T47D (cell line): ENCODE measurements at places on chromosomes 1 and 21.

- peak; percentile 75 for DNase-seq
Observed at GRCh38 chr1:35660581-35661473, 19.5 kb upstream of the PSMB2 start.

- DNase-seq = no peak
Observed at GRCh38 chr1:2477791-2478499, 1.9 kb downstream of the PLCH2 start.

DNA sequence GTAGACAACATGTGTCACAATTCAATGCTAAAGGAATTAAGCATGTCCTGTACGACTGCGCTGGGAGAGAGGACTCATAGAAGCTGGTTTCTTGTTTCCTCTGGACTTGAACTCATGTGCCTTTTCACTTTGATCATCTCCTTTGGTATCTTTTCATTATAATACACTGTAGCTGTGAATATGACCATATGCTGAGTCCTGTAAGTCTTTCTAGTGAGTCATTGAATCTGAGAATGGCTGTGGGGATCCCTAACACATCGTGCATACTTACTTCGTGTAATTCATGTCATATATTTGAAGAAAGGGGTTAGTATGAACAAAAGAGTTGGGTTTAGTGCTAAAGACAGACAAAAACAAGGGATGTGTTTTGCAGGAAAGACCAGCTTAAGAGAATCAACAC, 148.1 kb upstream of the RUNX1 start:
- DNase-seq = no peak

DNA sequence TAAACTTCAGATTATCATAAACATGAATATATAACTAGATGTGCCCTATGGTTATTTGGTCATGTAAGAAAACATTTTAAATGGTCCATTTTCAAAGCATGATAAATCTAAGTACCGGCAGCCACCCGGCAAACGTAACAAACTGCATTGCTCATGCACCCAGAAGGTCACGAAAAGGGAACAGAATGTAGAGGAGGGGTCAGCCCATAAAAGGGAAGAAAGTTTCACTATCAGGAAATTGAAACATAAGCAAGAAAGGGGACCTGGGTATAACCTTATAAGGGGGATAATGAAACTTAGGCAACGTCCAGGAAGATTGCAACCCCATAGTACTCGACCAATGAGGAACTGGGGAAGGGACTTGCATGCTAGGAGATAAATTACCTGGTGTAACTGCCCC, 421.2 kb upstream of the ZRANB2 start:
- DNase-seq = no peak

GRCh38 chr21:20004367-20004766, 993.8 kb upstream of the NCAM2 start:
- no peak for DNase-seq

DNA sequence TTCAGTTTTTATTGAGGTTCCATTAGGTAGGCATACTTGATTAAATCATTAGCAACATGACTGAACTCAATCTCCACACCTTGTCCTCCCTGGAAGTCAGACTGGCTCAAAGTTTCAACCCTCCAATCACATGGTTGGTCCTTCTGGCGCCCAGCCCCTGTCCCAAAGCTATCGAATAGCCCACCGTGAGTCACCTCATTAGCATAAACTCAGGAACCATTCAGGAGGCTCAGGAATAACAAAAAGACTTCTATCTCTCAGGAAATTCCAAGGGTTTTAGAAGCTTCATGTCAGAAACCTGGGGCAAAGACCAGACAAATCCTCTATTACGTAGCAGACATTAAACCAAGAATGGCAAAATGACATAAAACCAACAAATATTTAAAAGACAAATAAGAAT, 78.6 kb downstream of the RGS2 start:
- no peak for DNase-seq

DNA sequence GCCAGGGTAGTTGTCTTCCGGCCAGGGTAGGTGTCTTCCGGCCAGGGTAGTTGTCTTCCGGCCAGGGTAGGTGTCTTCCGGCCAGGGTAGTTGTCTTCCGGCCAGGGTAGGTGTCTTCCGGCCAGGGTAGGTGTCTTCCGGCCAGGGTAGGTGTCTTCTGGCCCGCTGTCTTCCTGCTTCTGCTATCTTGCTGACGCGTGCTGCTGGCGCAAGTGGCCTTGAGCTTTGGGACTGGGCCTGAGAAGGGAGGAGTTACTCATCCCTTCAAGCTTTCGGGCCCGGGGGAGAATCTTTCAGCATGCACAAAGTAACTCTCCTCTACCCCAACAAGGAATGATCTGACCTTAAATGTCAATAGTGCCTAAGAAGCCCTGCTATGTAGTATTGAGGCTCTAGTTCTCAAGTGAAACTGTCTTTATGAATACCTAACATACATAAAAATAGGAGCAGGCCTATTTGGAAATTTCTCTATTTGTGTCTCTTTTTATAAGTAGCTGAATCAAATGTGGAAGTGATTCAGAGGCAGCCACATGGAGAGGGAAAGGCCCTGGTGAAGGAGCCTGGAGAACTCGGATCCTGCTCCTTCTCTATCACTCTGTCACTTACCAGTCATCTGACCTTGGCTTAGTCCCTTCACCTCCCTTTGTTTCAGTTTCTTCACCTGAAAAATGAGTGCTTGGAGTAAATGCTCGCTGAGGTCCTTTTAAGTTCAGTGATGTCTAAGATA, 65.6 kb downstream of the RGL1 start:
- DNase-seq = no peak

DNA sequence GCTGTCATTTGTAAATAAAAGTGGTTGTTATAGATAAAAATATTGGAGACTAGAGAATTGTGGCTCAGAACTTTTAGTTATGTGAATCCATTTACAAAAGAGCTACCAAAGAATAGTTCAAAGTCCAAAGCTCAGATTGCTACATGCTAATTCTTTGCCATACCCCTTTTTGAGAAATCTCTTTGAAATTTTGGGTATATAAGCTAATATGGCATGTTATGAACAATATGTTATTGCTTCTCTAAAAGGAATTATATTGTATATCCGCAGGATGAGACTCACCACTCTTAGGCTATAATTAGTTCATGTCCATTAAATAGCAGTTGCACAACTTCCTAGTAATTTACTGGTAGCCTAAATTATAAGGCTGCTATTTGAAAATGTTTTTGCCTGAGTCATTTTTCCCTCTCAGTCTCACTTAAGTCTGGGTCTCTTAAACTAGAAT, 178.0 kb downstream of the ZNF281 start:
- no peak for DNase-seq
